Stimulated activated CD8-positive, alpha-beta memory T cell treated with anti-CD3 and anti-CD28 coated beads, Interleukin-15, amount 100 ng/mL, for 1 hour (primary cell): ENCODE measurements at places on chromosomes 2 and 18.

- DNase-seq, result no peak
These were observed 108.7 kb downstream of the MAP3K20 start for GRCh38 chr2:173184031-173185004.

DNA sequence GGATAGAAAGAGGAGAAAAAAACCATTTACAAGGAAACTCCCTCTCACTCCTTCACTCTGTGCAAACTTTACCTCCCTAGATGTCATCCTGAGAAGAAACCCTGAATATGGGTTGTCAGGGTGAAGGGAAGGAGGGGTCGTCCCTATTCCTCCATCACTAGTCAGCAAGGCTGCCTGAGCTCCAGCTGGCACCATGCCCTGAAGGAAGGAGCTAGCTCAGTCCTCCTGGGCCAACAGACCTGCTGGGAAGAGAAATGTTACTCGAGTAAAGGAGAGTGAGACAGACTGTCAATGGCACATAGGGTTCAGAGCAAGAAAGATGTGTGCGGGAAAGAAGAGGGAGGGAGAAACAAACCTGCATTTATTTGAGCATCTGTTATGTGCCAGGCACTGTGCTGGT lies 18.3 kb upstream of the EPAS1 start:
- DNase-seq, result no peak

GRCh38 chr2:75994759-75995158 lies 284.0 kb upstream of the GCFC2 start:
- DNase-seq, result no peak

DNA sequence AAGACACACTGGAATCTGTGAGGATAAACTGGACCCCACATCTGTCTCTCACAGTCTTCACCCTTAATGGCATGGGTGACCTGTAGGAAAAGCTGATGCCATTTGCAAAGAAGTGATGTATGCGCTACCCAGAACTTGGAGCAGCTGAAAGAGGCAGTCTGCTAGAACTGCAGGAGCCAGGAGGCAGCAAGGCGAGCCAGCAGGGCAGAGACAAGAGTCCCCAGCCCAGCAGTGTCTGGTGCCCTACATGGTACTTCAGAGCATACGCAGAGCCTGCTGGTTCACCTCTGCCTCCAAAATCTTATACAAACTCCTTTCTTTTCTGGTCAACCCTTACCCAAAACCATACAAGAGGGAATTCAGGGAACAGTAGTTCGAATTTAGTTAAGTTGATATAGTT lies 683.1 kb upstream of the RAB6C start:
- no peak for DNase-seq

DNA sequence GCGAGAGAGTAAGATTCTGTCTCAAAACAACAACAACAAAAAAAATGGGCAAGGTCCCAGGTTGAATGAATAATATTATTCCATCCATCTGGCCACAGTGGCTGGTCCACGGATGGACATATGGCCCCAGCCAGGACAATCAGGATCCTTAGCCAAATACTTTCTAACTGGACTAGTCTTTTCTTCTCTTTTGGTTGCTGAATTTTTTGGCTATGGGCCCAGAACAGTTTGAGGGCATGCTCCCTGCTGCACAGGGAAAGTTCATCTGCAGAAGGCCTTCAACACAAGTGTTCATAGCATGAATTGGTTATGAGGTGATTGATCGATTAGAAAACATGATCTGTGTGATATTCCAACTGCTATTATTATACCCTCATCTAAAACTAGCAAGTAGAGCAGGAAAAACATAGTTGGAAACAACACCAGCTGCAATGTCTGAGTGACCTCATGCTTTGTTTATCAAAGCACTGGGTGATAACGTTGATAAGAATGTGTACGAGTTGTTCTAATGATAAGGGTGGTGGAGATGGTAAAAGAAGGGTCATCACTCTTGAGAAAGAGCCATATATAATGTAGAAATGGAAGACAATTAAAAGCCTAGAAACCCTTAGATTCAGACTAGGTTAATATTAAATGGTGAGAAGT lies 47.8 kb upstream of the RNF103 start:
- no peak for DNase-seq

- DNase-seq, result no peak
These were observed 266.4 kb downstream of the NAPG start for GRCh38 chr18:10792181-10792580.

- DNase-seq, result no peak
These were observed 7.5 kb downstream of the PUM2 start for GRCh38 chr2:20343128-20343527.

DNA sequence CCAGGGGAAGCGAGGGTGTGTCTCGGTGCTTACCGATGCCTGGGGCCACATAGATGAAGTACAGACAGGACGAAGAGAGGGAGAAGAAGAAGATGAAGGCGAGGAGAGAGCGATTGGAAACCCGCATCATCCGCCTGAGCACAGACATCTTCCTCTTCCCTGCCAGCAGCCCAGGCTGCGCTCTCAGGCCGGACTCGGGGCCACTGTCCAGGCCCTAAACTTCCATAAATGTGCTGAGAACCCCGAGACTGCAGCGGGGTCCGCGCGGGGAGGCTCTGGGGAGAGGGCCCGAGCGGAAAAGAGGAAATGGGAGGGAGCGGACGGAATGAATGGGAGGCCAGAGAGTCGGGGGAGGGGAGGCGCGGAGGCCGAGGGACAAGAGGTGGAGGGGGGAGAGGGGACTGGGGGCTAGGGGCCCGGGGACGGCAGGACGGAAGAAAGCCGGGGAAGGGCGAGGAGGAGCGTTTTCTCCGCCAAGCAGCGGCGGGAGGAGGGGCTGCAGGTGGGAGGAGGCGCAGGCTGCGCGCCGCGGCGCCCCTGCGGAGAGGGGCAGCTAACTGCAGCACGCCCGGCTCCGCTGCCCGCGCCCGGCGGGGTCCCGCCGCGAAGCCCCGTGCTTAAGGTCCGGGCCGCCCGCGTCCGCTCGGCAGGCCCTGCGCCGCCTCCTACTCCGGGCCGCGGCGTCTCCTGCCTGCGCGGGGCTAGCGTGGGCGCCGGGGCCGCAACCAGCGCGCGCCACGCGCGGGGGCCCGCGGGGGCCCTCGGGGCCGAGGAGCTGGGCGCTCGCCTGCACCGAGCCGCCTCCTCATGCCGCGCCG lies at the start of gene B4GALT6:
Gene B4GALT6, minus strand, starts transcription at position 303 of the 818 bp plus-strand sequence. Its CDS starts 155 bp downstream, at position 148.
- DNase-seq, result no peak

GRCh38 chr2:37576831-37577230 lies 94.6 kb downstream of the CDC42EP3 start:
- DNase-seq, result no peak

- peak; percentile 9 for DNase-seq
These were observed 523 bp downstream of the KCTD1 start for GRCh38 chr18:26547646-26548414.

GRCh38 chr18:9814431-9814830 lies 71.3 kb upstream of the TXNDC2 start:
- no peak for DNase-seq

- no peak for DNase-seq
These were observed 2112.6 kb upstream of the PIK3C3 start for GRCh38 chr18:39842366-39842914.

DNA sequence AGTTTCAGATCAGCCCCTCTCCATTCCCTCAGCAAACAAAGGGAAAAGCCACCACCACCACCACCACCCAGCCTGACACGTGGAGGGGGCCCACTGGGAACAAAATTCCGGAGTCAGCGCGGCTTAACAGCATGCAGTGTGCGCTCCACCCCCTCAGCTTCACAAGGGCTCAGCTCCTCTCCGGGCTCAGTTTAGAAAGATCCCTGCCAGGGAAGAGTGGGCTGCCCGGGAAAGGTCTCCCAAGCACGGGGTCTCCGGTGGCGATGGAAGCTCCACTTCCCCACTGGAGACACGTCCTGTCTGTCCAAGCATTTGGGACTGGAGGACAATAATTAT lies 55.7 kb downstream of the SNORC start:
- no peak for DNase-seq

DNA sequence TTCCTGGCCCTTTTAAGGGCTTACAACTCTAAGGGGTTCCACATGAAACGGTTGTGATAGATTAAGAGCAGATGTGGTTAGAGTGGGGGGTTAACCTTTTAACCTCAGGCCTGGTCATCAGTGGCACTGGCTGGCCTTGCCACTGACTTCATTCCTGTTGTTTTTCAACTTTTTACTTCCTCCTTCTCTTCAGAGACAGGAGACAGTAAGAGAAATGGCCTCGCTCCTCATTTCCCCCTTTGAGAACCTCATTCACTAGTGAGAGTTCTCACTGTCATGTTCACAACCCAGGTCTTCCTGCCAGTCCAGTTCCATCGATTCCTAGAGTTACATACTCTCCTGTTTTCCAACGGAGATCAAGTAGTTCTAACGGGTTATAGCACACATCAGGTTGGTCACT lies 101.6 kb upstream of the SLC1A4 start:
- no peak for DNase-seq

- no peak for DNase-seq
These were observed 134.9 kb upstream of the CHAC2 start for GRCh38 chr2:53632714-53633113.

- no peak for DNase-seq
These were observed 10.0 kb downstream of the ATOH8 start for GRCh38 chr2:85763831-85764230.

- no peak for DNase-seq
These were observed 67.7 kb downstream of the HPCAL1 start for GRCh38 chr2:10370390-10370789.

DNA sequence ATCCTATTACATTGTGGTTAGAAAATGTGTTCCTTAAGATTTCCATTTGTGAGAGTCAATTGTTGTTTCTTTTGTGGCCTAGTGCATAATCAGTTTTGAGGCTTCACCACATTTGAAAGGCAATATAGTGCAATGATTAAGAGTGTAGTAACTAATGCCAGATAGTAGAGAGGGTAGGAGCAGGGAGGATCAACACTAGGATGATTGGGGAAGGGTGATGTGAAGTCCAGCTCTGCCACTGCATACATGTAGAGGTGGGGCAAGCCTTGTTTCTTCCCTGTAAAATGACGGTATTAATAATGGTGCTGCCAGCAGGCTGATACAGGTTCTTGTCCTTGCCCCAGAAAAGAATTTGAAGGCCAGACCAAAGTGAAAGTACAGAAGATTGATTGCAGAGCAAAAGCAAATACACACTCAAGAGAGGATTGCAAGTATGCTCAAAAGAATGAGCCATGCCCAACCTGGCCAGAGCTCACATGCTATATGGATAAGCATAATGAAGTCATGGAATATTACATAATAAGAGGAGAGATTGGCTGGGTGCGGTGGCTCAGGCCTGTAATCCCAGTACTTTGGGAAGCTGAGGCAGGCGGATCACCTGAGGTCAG lies 8.0 kb downstream of the SP100 start:
- no peak for DNase-seq

DNA sequence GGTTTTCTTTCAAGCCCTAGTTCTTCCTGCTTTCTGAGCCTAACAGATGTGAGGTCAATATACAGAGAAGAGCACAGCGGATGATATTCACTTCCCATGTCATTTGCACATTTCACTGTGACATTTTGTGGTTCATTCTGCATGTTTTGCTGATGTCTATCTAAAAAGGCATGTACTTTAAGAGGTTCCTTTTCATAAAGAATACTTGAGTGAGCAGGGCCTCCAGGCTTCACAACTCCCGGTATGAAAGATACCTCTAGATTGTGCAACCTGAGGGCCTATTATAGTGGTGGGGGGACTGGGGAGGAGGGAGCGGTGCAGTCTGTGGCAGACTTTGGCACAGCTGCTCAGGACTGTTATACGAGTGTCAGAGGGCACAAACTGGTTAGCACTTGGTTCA lies 54.6 kb downstream of the CPO start:
- DNase-seq, result no peak

- DNase-seq, result no peak
These were observed 58.6 kb upstream of the AFF3 start for GRCh38 chr2:100200985-100201384.

- DNase-seq, result no peak
These were observed 521.2 kb upstream of the FANCL start for GRCh38 chr2:58762176-58762781.

GRCh38 chr2:119440873-119441272 lies 9.2 kb downstream of the TMEM37 start:
- DNase-seq, result no peak

- peak; percentile 58 for DNase-seq
These were observed 18.3 kb upstream of the CXCR4 start for GRCh38 chr2:136135921-136136906.

- no peak for DNase-seq
These were observed 127.3 kb upstream of the LGALSL start for GRCh38 chr2:64326578-64327050.

DNA sequence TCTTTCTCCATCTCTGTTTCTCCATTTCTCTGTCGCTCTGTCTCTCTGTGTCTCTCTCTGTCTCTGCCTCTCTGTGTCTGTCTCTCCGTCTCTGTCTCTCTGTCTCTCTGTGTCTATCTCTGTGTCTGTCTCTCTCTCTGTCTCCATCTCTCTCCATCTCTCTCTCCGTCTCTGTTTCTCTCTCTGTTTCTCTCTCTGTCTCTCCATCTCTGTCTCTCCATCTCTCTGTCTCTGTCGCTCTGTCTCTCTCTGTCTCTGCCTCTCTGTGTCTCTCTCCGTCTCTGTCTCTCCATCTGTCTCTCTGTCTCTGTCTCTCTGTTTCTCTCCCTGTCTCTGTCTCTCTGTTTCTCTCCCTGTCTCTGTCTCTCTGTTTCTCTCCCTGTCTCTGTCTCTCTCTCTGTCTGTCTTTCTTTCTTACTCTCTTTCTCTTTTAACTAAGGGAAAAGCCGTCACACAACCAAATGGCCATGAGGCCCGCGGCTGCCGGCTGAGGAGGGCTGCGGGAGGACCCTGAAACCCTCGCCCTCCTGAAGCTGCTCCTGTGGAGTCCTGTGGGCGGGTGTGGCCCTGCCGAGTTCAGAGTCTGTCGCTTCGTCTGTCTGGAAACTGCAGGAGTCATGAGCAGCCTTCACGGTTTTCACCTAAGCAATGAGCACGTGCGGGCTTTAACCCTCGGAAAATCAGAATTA lies 29.3 kb downstream of the NFATC1 start:
- DNase-seq, result no peak

DNA sequence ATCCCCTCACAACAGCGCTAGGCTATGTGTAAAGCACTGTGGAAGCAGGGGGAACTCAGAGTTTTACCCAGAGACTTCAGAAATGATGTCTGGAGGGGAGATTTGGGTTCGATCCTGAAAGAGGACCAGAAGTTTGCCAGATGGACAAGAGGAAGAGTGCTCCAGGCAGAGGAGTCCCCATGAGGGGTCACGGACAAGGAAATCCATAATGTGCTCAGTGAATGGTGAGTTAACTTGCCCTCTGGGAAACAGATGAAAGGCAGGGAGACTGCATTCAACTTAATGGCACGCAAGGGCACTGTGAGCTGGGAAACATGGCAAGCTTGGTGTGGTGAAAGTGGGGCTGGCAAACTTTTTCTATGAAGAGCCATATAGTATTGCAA lies 6.0 kb upstream of the ASAP2 start:
- no peak for DNase-seq

- DNase-seq, result no peak
These were observed 26.1 kb upstream of the MAL start for GRCh38 chr2:94999431-94999883.

DNA sequence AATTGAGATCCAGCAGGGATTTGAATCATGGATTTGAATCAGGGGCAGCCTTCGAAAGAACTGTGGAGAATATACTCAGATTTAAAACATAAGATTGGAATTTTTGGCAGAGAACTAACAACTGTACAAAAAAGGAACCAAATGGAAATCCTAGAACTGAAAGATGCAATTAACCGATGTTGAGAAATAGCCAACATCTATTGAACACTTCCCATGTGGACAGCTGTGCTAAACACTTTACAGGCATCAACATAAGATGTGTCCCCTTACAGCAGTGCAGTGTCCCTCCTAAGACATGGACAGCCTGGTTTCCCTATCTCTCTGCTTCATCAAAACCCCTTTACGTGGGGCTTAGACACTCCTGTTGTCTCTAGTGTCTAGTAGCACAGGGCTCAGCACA lies 3.7 kb upstream of the IL1RN start:
- DNase-seq, result no peak
